ENCODE measurements at places on chromosomes 7 and 10.

GRCh38 chr10:57849691-57850357 lies 417.9 kb downstream of the IPMK start:
- no peak for DNase-seq

GRCh38 chr10:8379906-8380832 lies 325.7 kb downstream of the GATA3 start:
- DNase-seq = no peak

- no peak for DNase-seq
These were observed 316.4 kb upstream of the MBL2 start for GRCh38 chr10:53088961-53089360.

DNA sequence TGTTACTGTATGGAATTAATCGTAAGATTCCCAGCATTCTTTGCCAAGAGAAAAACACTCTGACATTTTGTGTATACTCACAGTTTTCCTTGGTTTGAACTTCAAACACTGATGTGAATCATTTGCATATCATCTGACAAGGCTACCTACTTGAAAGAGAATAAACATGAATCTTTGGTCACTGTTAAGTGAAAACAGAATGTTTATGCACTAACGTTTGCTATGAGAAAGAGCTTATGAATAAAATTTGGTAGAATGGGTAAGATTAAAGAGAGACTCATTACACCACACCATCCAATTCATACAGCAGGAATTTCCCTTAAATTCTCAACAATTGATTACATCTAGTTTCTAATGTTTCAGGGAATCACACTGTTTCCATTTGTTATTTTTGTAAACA lies 46.6 kb downstream of the MACC1 start:
- DNase-seq = no peak

- no peak for DNase-seq
These were observed 68.0 kb downstream of the VOPP1 start for GRCh38 chr7:55504093-55504859.

- no peak for DNase-seq
These were observed 15.4 kb downstream of the YWHAG start for GRCh38 chr7:76343294-76343930.

- no peak for DNase-seq
These were observed 3.0 kb upstream of the NCAPG2 start for GRCh38 chr7:158707610-158708009.

- DNase-seq = no peak
These were observed 281.8 kb upstream of the KLF6 start for GRCh38 chr10:4066581-4067390.

DNA sequence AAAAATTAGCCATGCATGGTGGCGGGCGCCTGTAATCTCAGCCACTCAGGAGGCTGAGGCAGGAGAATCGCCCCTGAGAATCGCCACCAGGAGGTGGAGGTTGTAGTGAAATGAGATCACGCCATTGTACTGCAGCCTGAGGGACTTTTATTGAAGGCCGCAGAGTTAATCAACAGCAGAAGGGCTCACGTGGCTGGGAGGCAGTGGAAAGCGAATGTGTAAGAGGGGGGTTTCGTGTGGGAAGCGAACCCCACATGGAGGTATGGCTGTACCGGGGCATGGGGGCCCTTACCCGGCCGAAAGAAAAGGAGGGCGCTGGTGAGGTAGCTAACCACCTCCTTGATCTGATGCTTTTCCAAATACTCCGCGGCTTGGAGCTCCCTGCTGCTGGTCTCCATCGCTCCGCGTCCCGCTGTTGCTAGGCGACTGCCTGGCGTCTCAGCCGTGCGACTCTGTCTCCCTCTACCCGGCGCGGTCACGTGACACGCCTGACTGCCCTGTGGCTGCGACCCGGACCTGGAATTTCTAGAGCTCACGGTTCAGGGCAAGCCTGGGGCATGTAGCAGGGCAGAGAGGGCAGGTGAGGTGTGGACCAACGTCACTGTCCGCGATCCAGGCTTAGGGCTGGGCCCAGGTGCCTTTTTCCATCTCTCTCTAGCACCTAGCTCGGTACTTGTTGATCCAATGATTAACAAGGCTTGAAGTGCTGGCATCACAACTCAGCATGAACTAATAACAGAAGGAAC lies at the start of gene EFCAB10:
Gene EFCAB10, minus strand, starts transcription at position 428 of the 746 bp plus-strand sequence. Its CDS starts 30 bp downstream, at position 398.
- no peak for DNase-seq

DNA sequence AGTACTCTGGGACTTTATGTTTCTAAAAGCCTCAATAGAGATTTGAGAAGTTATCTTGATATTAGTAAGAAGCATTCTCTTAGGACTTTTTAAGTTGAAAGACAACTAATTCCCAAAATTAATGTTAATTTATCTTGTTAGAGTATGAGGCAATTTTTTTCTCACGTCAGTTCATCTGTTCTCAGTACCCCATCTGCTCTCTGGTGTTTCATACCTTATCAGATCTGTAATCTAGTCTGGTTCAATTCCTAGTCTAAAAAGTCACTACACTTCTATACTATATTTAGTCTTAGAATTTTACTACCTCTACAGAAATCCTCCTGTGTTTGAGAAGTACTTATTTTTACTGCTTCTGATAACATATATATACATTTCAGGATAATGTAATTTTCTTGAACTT lies 66.1 kb downstream of the LRGUK start:
- no peak for DNase-seq

DNA sequence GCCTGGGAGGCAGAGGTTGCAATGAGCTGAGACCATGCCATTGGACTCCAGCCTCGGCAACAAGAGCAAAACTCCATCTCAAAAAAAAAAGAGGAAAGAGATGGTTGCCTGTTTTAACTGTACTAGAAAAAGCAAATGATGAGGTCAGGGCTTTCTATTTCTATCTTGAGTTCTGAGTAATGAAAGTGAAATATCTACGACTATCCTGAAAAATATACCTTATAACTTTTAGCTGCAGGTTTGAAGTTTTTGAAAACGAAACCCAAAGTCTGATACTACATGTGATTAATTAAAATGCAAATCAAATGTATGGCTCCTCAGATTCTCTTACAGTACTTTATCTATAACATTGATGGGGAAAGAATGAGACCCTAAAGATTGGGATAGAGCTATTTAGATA lies 636.2 kb upstream of the LRRN3 start:
- DNase-seq = no peak

- no peak for DNase-seq
These were observed 6.5 kb downstream of the LBX1 start for GRCh38 chr10:101222683-101223273.

GRCh38 chr7:127751062-127751461 lies 99.1 kb downstream of the SND1 start:
- DNase-seq = no peak

GRCh38 chr7:152967958-152968357 lies 208.4 kb downstream of the ACTR3B start:
- DNase-seq = no peak

- DNase-seq = no peak
These were observed 44.4 kb downstream of the KLHDC10 start for GRCh38 chr7:130114776-130115175.

- no peak for DNase-seq
These were observed 43.5 kb upstream of the CHST3 start for GRCh38 chr10:71920540-71921323.

DNA sequence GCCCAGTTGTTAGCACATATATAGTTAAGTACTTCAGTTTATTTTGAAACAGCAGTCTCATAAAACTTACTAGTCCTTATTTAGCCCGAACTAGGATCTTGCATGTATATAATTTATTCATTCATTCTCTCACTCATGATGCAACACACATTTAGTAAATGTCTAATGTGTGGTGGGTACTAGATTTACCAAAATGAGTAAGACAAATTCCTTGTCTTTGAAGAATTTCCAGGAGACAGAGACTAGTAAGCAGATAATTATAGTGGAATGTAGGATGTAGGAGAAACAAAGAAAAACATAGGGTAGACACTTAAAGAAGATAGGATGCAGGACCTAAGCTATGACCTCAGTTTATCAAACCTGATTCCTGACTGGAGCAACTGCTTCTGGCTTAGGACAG lies 120.2 kb upstream of the AMPH start:
- no peak for DNase-seq

DNA sequence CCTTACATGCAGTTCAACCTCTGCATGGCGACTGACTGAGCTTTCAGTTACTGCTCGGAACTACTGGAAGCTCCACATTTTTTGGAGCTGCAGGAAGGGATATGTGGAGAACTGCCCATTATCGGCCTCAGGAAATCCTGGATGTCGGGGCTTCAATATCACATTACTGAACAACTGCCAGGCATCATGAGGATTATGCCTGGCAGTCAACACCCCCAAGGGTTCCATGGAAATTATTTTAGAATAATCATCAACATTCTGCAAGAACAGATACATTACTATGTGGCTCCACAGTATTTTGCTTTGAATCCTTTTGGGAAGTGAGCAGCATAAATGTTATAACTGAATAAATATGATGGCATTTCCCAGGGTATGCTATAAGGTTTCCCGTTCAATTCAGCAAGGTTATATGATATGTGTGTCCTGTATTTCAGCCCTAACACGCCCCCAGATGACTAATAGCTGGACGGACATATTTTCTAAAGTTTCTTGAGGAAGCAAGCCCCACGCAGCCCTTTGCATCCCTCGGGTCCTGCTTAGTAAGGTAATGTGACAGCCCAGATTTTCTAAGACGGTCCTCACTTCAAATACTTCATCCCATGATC lies 53.0 kb upstream of the OPALIN start:
- no peak for DNase-seq

DNA sequence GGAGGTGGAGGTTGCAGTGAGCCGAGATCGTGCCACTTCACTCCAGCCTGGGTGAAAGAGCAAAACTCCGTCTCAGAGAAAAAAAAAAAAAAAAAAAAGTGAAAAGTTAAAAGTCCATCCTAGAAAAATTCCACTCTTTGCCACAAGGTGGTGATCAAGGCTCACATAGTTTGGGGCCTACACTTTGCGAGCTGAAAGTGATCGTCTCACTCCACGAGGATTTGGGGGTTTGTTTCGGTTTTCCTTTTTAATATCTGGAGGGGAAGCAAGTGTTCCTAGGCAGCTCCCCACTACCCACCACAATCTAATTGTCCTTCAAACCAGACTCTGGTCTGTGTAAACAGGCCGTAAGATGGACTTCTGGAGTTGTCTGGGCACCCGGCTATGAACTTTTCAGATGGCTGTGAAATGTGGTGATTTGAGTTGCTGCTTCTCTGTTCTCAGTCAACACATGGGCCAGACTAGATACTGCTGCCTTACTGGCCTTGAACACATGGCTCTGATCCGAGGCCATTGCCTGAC lies 27.1 kb downstream of the PRLHR start:
- DNase-seq = peak; percentile 44

GRCh38 chr10:86730227-86730626 lies 26.2 kb upstream of the BMPR1A start:
- no peak for DNase-seq
